ENCODE measurements at places on chromosomes 7 and 10.

DNA sequence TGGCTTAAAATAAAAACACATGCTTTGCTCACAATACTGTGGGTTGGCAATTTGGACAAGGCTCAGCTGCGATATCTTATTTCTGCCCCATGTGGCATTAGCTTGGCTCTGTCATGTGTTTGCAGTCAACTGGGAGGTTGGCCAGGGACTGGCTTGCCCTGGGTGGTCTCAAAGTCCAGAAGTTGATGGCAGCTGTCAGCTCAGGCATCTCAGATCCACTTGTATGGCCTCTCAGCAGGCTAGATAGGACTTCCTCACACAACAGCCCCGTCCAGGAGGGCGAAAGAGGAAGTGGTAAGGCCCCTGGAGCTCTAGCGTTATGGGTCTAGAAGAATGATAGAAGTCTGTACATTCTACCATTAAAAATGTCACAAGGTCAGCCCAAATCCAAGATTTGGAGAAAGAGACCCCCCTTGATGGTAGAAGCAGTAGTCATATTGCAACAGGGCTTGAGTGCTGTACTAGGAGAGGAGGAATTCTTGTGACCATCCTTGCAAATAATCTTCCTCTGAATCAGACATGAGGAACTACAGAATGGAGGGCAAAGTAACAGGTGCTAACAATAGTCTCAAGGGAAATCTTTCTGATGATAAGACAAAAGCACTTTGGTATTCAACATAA lies 166.2 kb downstream of the FAM107B start:
- DNase-seq: no peak

- DNase-seq: no peak
Observed at GRCh38 chr10:89515031-89515841, 20.2 kb downstream of the SLC16A12 start.

GRCh38 chr7:81140775-81141174 lies 221.9 kb upstream of the SEMA3C start:
- DNase-seq: no peak

DNA sequence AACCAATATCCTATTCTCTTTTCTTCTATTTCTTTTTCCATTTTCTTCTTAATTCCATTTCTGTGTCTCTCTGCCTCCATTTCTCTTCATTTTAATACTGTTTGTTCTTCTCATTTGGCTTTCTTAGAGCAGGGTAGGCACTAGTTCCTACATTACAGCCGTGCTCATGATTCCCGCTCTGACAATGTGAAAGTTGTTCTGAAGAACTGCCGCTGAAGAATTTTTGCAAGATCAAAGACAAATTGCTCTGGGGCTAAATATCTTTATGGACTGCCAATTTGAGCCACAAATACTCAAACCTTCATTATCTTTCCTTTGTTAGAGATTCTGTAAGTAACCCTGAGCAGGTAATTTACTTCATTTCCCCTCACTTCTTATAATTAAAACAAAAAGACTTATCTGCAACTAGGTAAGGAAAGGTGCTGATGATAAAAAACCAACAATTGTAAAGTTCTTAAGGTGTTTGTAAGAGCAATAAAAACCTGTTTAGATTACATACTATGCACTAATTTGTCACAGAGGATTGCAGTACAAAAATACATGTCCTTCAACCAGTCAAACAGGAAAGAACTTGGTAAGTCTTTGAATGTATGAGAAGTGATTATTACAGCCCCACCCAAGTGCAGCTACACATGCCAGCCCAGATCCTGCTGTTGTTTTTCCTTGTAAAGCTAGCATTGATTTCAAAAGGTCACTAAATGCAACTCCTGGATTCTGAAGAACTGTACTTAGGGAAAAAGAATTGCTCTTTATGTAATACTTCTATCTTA lies 127.5 kb downstream of the COL28A1 start:
- DNase-seq: no peak

DNA sequence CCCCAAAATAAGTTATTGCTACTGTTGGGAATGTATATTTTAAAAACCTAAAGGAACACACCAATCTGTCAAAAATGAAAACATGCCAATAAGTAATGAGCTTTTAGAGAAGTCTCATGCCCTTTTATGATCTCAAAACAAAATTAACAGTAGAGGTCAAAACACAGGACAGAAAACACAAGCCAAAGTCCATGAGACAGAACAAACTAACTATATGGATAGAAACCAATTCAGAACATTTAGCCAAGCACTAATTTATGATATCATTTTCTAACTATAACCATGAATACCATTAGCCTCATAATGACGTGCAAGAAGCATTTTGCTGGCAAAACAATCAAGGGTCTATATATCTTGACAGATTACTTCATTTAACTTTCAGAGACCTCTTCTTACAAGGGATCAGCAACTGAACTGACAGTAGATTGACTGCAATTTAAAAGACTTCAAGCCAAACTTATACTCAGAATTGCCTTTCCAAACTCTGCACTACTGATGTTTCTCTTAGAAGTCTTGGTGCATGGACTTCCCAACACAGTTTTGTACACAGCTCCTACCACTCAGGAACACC lies 200.9 kb downstream of the DOCK4 start:
- no peak for DNase-seq

GRCh38 chr7:4202154-4202736 lies 479.9 kb upstream of the FOXK1 start:
- DNase-seq: no peak

GRCh38 chr7:36994456-36995112 lies 270.3 kb upstream of the AOAH start:
- no peak for DNase-seq

DNA sequence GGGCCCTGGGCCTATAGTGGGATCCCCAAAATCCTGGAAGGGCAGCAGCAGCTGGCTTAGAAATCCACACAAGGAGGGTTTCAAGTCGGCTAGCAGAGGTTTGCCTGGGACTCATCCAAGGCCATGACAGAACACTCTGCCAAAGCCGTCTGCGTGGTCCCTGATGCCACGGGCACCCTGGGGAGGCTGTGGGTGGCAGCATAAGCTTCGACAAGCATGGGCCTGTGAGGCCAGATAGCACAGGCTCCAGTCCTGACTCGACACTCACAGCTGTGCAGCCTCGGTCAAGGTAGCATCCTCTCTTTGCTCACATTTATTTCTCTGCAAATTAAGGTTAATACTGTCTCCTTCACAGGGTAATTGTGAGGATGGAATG lies 138.3 kb downstream of the JCAD start:
- DNase-seq: no peak

GRCh38 chr10:114683593-114683992 lies 25.5 kb upstream of the ABLIM1 start:
- DNase-seq: no peak

Data from activated naive CD8-positive, alpha-beta T cell treated with anti-CD3 and anti-CD28 coated beads, Interleukin-2, amount 50 U/mL, for 24 hours (primary cell).